HAP-1 (cell line): ENCODE measurements at places on chromosomes 5 and 9.

GRCh38 chr5:16600397-16600796 is 16.4 kb downstream of the RETREG1 start:
- DNase-seq: no peak

- DNase-seq: no peak
Observed at GRCh38 chr5:173835131-173835530, 53.0 kb upstream of the CPEB4 start.

DNA sequence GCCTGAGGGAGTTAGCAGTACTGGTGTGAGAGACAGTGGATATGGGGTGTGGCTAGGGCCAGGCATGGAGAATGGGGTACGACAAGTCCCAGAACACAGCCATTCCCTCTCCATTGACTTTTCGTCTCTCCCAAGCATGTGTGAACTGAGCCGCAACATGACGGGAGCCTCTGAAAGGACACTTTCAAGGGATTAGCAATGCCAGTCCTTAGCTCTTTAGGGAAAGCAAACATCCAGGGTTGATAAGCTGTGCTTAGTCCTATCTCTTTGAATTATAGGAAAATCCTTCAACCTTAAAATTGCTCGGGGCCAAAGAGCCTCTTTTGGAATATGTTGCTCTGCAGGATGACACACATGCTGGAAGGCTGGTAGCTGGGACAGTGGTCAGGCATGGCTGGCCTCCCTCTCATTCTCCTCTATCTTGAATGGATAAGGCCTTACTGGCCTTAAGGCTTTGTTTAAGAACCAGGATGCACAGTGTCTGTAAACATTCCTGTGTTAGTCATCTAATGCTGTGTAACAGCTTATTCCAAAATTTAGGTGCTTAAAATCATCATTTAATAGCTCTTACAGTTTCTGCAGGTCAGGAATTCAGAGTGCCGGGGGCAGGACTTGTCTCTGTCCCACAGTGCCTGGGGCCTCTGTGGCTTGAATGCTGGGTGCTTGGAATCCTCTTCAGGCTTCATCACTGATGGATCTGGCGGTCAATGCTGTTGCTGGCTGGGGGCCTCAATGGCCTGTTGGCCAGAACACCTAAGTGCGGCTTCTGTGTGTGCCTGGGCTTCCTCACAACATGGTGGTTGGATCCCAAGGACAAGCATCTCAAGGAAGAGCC is 95.3 kb downstream of the PTTG1 start:
- DNase-seq: no peak

- no peak for DNase-seq
Observed at GRCh38 chr9:18520416-18521047, 46.6 kb downstream of the ADAMTSL1 start.

- no peak for DNase-seq
Observed at GRCh38 chr5:59291941-59292340, 601.6 kb downstream of the PDE4D start.

DNA sequence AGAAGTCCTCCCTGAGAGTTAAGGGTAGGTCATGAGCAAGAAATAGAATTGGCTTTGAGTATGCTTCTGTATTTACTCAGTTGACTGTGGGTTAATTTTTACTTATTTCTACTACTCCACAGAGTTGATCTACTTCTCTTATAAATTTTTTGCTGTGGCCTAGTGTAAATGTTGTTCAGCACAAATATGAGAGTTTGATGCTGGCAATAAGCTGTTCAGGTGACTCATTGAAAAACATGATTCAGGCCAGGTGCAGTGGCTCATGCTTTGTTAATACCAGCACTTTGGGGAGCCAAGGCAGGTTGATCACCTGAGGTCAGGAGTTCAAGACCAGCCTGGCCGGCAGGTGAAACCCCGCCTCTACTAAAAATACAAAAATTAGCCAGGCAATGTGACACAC is 4.5 kb upstream of the CDK7 start:
- no peak for DNase-seq

DNA sequence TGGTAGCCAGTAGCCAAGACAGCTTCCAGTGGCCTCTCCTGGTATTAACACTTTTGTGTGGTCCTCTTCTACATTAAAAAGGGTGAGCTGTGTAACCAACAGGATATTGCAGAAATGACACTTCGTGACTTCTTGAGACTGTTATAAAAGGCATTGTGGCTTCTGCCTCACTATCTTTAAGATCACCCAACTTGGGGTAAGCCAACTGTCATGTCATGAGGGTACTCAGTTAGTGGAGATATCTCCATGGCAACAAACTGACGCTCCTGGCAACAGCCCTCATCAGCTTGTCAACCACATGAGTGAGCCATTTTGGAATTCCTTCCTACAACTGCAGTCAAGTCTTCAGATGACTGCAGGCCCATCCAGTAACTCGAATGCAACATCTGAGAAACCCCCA is 121.7 kb downstream of the DEPDC1B start:
- no peak for DNase-seq

- DNase-seq: no peak
Observed at GRCh38 chr5:78778538-78778937, 130.0 kb upstream of the LHFPL2 start.

DNA sequence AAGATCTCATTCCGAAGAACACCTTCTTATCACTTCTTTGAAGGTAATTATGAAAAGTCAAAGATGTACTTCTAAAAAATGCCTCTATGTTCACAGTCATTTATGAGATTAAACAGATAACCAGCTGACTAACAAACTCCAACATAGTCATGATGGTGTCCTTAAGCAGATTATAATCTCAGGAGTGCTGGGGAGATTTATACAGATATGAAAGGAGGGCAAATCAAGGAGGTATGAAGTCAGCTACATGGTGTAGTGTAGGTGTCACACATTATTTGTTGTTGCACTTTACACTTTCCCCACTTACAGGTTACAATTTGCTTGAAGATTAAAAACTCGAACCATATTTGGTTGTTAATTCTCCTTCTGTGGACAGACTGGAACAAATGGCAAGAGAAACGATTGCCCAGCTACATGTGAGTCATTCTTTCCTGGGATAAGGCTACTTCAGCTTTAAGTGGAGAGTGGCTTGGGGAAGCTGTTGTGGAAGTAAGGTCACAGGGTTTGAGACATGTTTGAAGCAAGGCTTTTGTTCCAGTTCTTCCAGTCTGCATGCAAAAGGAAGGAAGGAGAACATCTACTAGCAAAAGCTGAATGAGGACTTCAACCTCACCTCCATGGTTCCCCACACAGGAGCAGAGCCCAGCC is 320.1 kb downstream of the ADGRV1 start:
- DNase-seq: peak; percentile 21

DNA sequence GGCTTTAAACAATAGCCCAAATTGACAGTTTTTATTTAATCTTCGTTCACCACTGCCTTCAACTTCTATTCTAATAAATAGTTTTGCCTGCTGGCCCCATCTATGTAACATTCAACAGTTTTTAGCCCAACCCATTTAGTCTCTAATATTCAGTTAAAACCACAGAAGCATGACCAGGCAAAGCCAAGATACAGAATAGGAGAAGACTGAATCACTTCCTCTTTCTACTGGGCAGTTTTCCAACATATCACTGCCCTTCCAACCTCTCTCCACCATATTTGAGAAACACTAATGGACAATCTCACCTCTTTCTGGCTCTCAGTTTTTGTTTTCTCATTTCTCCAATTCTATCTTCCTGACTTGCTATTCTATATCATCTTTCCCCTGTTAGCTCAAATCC is 352.9 kb downstream of the DNAH5 start:
- DNase-seq: no peak

- no peak for DNase-seq
Observed at GRCh38 chr5:177409043-177409801, at the start of gene F12. TSS of gene F12 (minus strand) at chr5:177409564. CDS start at chr5:177409527, 37 bp downstream.

GRCh38 chr9:76067696-76068095 is 177.2 kb downstream of the PCSK5 start:
- DNase-seq: no peak

GRCh38 chr5:167488371-167488770 is 803.1 kb upstream of the WWC1 start:
- no peak for DNase-seq

- DNase-seq: no peak
Observed at GRCh38 chr9:92607088-92607487, 62.8 kb downstream of the IPPK start.

- no peak for DNase-seq
Observed at GRCh38 chr5:10195301-10195700, 54.4 kb downstream of the ATPSCKMT start.

DNA sequence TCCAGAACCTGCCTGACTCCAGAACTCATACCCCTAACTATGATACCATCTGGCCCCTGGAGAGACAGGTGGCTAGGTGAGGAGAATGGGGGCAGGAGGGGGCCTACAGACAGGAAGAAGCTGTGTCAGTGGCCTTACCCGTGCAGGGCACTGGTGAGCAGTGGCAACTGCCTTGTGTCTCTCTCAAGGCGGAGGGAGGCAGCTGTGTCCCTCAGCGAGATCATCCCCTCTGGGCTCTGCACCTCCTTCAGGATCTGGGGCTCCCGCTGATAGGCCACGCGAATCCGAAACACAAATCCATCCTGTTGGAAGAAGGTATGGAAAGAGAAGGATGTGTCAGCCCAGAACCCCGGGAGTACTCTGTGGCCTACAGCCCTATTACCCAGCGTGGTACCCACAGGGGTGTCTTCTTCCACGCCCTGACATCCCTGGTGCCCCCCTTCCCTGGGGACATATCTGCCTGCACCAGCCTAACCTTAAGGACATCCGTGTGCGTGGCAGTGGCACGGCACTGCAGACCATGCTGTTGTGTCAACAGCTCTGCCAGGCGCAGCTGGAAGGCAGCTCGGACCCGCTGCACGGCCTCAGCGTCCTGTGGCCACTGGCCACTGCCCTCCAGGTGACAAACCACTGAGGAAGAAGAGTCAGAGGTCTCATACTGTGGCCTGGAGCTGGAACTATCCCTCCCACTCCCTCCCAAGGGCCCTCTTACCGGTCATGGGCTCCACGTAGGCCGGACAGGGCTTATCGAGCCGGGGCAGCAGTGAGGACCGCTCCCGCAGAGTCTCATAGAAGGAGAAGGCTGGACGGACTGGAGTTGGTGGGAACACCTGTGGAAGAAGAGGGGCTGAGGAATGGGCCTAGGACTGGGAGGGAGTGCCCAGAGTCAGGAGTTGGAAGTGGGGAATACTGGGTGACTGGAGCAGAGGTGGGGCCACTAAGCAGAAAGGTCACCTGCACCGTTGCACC is 7.8 kb downstream of the NOL6 start:
- no peak for DNase-seq

DNA sequence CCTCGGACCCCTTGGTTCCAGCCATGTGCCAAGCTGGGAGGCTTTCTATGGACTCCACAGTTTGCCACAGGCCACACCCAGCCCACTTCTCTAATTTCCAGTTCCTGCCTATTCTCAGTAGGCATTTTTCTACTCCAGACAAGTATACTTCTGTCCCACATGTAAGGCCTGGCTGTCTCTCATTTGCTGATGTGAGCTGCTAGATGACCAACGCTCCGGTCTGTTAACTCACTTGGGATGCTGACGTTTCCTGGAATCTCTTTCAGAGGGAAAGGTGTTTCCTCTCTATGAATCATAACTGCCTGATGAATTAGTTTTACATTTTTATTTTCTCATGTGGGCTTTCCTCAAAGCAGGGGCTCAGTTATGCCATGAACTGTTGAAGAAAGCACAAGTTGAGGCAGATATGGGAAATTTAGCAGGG is 36.3 kb downstream of the ERGIC1 start:
- no peak for DNase-seq

GRCh38 chr9:106479679-106480078 is 383.3 kb upstream of the ZNF462 start:
- DNase-seq: no peak

- DNase-seq: no peak
Observed at GRCh38 chr5:179534431-179534830, 15.9 kb upstream of the RUFY1 start.

- DNase-seq: peak; percentile 38
Observed at GRCh38 chr9:129938291-129938979, 103.2 kb downstream of the USP20 start.

GRCh38 chr5:65861830-65862241 is 64.5 kb upstream of the ERBIN start:
- no peak for DNase-seq

- DNase-seq: no peak
Observed at GRCh38 chr5:158485047-158485446, 614.7 kb downstream of the EBF1 start.

GRCh38 chr5:138523406-138523805 is 19.6 kb downstream of the ETF1 start:
- DNase-seq: peak; percentile 98

GRCh38 chr5:121151534-121151933 is 687.4 kb downstream of the PRR16 start:
- DNase-seq: no peak

GRCh38 chr5:16552666-16553343 is 64.0 kb downstream of the RETREG1 start:
- peak; percentile 65 for DNase-seq

GRCh38 chr5:58235299-58235698 is 224.6 kb downstream of the PLK2 start:
- DNase-seq: no peak

DNA sequence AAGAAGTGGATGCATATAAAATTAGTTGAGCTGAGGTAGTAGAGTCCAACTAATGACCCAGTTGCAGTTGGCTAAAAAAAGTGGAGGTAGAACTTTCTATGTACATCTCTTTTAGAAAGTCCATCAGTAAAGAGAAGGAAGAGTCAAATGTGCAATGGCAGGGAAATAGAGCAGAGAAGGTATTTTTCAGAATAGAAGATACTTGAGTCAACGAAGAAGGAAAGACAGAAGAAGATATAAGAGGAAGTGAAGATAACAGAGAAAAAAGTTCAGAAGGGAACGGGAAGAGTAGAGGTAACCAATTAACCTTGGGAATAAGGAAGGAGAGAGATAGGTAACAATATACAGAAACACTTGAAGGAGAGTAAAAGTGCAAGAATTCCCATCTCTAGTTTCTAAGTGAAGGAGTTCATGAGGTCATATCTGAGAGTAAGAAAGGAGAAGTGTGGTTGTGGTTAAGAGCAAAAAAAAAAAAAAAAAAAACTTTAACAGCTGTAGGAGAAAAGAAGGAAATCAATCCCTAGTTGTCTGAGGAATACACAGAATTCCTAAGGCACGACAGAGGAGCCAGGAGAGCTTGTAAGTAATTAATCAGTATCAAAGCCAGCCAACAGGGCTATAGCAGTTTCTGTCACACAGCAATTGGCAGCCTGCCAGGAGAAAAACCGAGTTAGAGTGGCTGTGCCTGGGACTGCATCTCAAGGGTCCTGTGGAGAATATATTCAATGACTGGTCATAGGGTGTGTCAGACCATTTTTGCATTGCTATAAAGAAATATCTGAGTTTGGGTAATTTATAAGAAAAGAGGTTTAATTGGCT is 61.0 kb downstream of the ARL15 start:
- DNase-seq: no peak

DNA sequence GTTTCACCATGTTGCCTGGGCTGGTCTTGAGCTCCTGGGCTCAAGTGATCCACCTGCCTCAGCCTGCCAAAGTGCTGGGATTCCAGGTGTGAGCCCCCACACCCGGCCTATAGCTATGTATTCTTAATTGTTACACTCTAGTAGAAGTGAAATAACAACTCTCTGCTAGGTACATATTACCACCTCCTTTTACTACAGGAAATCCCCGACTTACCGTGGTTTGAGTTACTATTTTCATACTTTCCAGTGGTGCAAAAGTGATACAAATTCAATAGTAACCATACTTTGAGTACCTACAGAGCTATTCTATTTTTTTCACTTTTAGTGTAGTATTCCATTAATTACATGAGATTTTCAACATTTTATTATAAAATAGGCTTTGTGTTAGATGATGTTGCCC is 719 bp downstream of the ARL14EPL start:
- no peak for DNase-seq
